Liver (tissue), 10 donors: ENCODE measurements at places on chromosomes 11 and 22. TPM values are rescaled to one million over a fixed set of nuclear protein-coding genes. Genes with fewer than 3 reads are reported as not detected.

GRCh38 chr11:8273287-8273686, 9.6 kb upstream of the LMO1 start:
- no peaks in the 10 kb centered on the region for H3K36me3 ChIP-seq
- no peak overlapping the region for H3K4me3 ChIP-seq
- H3K4me1 ChIP-seq: peaks cover under 1% of the 10 kb centered on the region
- DNase-seq: no peak
- H3K27ac ChIP-seq: no peak overlapping the region

GRCh38 chr11:1776331-1776851, 12.7 kb upstream of the CTSD start:
- H3K4me3 ChIP-seq: no peak overlapping the region
- DNase-seq: no peak
- no peak overlapping the region for H3K27ac ChIP-seq
- H3K27me3 ChIP-seq: no peaks in the 10 kb centered on the region
- H3K4me1 ChIP-seq: no peaks in the 10 kb centered on the region

DNA sequence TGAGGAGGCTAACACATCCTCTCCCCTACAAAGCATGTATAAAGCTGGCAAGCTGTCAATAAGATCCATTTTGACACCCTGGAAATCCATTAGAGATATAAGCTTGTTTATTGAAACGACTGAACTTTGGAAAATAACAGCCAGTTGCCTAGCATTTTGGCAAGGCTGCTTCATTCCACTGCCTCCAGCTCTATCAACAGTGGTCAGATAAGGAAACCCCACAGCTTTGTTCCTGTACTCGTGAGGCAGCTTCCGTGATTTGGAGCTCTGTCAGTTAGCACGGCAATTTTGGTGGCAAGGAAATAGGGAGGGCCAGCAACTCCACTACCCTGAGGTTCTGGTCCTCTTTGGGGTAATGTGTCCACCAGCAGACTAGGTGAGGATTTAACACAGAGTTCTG, 2.0 kb upstream of the OR51S1 start:
- H3K36me3 ChIP-seq: no peaks in the 10 kb centered on the region
- no peak for DNase-seq
- H3K4me1 ChIP-seq: no peaks in the 10 kb centered on the region
- peaks cover 2% of the 10 kb centered on the region for H3K27me3 ChIP-seq
- no peak overlapping the region for H3K4me3 ChIP-seq

GRCh38 chr22:20628081-20628939, 120.9 kb downstream of the MED15 start:
- no peak for DNase-seq
- no peaks in the 10 kb centered on the region for H3K27me3 ChIP-seq
- no peaks in the 10 kb centered on the region for H3K4me1 ChIP-seq
- no peaks in the 10 kb centered on the region for H3K36me3 ChIP-seq

- no peak overlapping the region for H3K27ac ChIP-seq
- H3K4me3 ChIP-seq: no peak overlapping the region
- no peaks in the 10 kb centered on the region for H3K36me3 ChIP-seq
- H3K4me1 ChIP-seq: no peaks in the 10 kb centered on the region
- no peak for DNase-seq
- no peaks in the 10 kb centered on the region for H3K27me3 ChIP-seq
These were observed 128.5 kb downstream of the MIAT start for GRCh38 chr22:26785932-26786331.

Gene OR52A1
- total RNA-seq: not detected

Gene ANGPTL5
- not detected for total RNA-seq
